ENCODE measurements at places on chromosomes 7 and 10.

GRCh38 chr7:34109936-34110780, 204.8 kb downstream of the BMPER start:
- DNase-seq, result no peak

GRCh38 chr10:29191674-29192073, 97.2 kb upstream of the LYZL1 start:
- DNase-seq, result no peak

GRCh38 chr10:69374242-69374641, 42.5 kb downstream of the TACR2 start:
- no peak for DNase-seq

DNA sequence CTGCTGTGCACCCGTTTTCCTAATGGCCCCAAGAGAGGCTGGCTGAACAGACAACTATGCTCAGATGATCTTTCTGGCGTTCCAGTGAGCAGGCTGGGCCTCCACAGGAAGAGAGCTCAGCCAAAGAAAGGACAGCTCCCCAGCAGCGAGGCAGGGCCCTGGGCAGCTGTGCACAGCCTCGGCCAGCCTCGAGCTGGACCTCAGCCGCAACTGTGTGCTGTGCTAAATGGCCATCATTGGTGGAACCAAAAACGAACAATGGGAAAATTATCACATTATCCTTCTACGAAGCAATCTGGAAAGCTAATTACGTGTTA, 97.5 kb downstream of the CTBP2 start:
- DNase-seq, result no peak

DNA sequence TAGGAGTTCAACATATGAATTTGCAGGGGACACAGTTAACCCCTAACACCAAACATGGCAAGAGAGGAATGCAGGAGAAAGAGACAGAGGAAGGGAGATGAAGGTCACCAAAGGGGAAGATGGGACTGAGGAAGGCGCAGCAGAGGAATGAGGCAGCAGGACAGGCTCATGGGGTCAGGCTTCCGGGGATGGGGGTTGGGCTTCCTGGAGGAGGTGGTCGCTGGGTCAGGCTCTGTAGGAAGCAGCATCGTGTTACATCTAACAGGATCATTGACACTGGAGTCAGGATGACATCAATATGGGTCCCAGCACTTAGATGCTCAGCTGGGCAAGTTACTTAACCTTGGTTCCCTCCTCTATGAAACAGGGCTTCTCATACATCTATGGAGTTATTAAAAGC, 113.2 kb downstream of the NPTX2 start:
- DNase-seq, result no peak

GRCh38 chr7:100019908-100020307, 4.5 kb downstream of the ZKSCAN1 start:
- no peak for DNase-seq

- DNase-seq, result no peak
These were observed 674 bp downstream of the AMZ1 start for GRCh38 chr7:2688409-2689342.

GRCh38 chr10:26690731-26691475, 6.6 kb upstream of the PDSS1 start:
- DNase-seq, result no peak

DNA sequence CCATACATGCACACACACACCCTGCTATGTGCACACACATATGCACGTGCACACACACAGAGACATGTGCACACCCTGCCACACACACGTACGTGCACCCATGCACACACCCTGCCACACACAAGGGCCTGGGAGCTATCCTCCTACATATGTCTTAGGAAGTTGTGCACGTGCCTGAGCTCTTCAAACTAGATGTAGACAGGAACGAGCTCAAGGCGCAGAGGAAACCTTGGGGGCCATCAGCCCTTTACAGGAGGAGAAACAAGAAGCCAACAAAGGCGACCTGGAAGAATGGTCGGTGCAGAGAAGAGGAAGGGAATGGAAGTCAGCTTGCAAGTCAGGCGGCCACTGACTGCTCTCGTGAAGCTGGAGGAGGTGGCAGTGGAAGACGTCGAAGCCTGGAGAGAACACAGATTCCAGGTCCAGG, 58.7 kb downstream of the AOC1 start:
- DNase-seq, result no peak

- DNase-seq, result no peak
These were observed 31.8 kb downstream of the DNMBP start for GRCh38 chr10:99977916-99978315.

DNA sequence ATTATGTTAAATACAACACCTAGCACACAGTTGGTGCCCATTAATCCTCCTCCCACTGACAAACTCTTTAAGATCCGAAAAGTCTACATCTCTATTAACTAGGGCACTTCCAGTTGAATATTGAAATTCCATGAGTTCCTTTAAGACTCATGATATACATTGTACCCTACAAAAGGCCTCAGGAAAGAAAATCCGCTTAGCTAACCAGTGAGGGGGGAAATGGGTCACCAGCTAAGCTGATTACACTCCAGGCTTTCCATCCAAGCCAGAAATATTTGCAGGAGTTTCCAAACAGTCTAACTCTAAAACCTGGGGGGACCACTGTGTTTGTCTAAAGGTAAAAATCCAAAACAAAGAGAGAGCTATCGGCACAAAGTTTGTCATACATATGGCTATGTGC, 1.3 kb upstream of the LRIT2 start:
- no peak for DNase-seq

GRCh38 chr7:152128252-152128651, 102.8 kb downstream of the GALNT11 start:
- no peak for DNase-seq

DNA sequence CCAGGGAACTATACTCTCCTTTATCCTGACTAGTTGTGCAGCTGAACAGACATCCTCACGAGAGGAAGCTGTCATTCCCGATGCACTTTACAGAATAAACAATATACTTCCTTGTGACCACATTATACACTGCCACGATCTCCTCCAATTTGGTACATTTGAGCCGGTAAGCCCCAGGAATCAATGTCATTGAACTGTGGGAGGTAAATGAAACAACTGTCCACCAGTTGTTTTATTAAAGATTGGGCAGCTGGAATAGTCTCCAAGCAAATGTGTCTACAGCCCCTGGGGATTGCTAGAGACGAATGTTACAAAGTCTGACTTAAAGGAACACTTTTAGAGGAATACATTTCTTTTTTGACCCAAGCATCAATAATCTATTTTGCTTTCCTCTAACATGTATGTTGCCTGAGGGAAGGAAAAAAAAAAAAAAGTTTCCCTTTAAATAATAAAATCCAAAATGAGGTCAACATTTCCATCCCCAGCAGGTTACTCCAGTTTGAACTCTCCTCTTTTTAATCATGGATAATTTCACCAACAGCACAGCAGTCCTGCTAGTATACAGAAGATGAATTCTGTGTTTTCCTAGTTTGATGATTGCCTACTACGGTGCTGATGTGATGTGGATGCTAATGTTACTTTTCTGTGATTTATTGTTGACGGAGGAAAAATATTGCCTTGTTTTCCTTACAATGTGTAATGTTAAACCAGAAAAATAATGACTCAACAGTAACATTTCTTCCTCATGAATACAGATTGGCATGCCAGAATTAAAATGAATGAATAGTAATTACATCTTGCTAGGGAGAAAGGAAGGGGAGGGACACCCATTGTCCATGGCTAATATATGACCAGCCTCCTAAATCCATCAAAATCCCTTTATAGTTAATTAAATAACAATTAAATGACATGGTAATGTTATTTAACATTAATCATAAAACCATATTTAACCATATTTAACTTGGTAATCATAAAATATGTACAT, 360.9 kb downstream of the NEBL start:
- no peak for DNase-seq

DNA sequence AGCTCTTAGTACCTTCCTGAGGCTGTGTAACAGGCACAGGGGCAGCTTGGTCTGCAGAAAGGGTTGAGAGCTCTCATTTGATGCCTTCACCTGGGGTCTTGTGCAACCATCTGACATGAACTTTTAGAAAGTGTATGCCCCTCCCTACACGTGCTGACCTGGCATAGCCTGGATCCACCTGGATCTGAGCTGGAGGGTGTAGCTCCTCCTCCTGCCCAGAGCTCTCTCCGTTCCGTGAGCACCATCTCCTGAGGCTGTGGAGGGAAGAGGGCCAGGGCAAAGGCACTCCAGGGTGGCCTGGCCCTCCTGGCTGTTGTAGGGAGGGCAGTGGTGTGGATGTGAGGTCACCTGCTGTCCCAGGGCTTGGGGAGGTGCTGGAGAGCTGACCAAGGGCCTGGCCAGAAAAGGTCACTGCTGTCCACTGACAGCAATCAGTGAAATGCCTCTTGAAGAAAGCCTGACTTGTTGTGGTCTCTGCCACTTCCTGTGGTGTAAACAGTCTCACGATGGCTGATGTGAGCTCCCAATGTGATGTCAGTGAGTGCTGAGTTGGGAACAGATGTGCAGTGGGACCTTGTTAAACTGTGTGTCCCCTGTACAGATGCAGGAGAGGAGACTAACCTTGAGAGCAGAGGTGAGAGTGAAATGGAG, 23.0 kb downstream of the AMZ1 start:
- no peak for DNase-seq

GRCh38 chr7:113267271-113267670, 148.9 kb upstream of the SMIM30 start:
- no peak for DNase-seq

DNA sequence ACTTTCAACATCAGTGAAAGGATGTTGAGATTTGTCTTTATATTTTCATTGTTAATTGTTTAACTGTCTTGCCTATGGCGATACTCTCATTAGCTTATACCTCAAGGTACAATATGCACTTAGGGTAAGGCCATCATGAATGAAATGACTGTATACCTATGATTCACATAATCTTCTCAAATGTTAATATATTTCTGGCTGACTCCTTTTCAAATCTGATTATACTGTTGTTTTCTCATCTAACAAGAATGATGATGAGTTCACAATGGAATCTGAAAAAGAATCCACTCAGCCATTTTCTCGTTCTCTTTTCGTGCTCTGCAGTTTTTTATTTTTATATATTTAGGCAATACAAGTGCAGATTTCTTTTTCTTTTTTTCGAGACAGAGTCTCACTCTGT, 159.1 kb downstream of the ARHGAP12 start:
- no peak for DNase-seq

DNA sequence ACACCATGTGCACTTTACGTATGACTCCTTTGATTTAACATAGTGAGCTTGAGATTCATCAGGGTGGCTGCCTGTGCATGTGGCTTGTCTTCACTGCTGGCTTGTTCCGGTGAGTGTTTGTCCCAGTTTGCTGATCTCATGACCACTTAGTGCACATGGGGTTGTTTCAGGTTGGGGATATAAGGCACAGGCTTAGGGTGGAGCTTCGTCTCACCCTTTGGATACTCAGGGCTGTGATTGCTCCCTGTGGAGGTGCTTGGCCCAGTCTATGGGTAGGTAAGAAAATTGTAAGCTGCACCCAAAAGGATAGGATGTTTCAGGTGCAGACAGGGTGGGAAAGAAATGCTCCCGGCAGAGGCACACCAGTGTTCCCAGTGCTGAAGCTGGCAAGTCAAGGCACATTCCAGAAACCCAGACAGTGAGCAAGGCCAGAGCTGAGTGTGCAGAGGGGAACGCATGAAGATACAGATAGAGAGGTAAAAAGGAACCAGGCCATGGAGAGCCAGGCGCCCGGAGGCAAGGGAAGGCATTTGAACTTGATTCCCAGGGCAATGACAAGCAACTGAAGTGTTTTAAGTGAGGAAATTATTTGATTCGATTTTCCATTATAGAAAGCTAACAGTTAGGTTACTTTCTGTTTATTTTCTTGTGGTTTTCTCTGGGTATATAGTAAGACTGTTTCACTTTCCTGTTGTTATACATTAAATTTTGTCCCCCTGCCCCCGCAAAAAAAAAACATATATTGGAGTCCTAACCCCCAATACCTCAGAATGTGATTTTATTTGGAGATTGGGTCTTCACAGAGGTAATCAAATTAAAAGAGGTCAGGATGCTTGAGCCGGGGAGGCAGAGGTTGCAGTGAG, 289.8 kb upstream of the KLF6 start:
- no peak for DNase-seq

GRCh38 chr10:66934711-66935110, 8.9 kb downstream of the LRRTM3 start:
- DNase-seq, result no peak

DNA sequence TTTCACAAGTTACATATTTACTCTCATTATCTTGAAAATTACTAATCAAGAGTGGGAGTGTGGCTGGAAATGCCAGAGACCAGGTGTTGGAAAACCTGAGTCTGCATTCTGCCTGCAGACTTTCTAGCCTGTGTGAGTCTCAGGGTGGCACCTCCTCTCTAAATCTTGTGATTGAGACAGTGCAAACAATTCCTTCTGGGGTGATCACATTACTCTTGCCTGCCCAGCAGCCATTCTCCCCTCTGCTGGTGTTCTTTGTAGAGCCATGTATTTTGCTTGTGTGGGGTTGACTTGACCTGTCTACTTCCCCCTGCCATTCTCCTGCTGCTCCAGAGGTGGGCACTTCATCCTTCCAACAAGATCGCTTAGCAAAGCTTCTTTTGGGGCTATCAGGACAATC, 101.1 kb downstream of the RAPGEF5 start:
- no peak for DNase-seq

- DNase-seq, result no peak
These were observed 631.7 kb upstream of the GALNT17 start for GRCh38 chr7:70500261-70500660.

DNA sequence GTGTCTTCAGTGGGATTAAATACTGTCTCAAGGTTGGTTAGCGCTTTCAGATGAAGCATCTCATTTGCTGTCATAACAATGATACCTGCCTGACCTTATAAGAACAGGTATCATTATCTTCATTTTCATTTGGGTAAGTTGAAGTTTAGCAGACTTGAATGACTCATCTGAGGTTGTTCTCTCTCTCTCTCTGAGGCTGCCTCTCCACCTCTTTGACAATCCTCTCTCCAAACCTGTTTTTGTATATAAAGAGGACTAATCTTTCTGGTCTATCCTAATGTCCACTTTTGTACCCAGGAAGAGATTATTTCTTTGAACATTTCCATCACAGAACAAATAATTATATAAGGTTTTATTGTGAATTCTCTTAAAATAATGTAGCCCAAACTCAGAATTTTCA, 291.4 kb downstream of the KLF6 start:
- no peak for DNase-seq

Measured in H54 (cell line).